ENCODE measurements at places on chromosomes 1 and 21.

DNA sequence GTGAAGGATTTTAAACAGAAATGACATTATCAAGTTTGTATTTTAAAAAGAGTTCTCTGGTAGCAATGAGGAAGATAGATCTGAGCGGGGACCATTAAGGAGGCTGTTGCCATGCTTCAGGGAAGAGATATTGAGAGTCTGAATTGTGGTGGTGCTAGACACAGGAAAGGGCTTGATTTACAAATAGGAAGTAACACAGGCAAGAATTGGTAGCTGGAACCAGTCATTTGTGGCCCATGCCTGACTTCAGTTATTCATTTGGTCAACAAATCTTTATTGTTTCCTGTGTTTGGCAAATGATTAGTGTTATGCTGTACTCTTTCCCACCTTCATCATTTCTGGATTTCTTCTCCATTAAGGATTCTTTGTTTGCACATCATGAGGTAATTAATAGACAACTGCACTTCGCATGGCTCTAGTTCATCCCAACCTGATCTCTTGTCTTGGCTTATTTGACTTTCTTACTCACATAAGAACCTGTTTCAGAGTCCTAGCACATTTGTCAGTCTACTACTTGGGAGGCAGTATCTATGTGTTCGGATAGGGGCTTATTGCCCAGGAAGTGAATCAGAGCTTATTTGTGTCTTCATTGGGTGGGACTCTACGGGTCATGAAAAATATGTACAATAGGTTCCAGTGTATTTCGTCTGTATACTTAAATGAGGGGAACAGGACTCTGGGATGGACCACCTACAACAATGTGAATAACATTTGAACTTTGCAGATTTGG lies 32.3 kb downstream of the EEIG2 start:
- no peak for DNase-seq

GRCh38 chr1:187490266-187490665 lies 661.5 kb downstream of the PLA2G4A start:
- no peak for DNase-seq

DNA sequence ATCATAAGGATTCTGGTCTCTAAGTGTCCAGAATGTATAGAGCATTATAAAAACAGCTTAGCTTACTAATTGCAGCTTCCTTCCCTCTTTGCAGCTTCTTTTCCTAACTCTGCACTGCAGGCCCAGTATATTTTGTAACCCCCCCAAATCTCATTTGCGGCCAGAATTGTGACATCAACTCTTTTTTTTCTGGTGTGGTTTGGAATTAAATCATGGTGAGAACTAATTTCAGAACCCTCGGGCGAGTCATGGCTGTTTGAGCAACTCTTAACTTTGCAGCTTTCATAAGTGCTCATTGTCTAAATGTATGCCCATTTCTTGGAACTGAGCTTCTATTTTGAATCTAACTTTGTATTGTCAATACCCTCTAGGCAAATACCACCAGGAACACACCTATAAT lies 187.4 kb downstream of the CYYR1 start:
- no peak for DNase-seq

DNA sequence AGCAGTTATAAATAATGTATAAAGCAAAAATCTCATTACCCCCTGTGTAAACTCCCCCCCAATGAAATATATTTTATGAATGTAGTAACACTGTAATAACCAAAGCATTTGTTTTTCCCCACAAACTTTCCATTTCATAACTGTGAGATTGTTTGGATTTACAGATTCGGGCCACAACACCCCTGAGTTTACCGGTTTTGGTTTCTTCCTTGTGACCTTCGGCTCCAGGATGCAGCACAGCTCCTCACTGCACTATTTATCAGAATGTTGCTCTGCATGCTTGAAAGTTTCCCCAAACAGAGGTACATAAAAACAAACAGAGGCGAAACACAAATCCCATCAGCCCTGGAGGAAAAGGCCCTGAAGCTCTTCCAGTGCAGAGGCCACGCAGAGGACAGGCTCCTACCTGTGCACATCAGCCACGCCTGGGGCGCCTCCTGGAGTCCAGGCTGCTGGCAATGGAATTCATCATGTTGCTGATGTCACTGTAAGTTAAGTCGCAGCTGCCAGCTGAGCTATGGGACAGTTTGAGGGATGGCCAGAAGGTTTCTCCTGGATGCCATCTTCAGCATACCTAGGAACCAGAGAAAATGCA lies 122.0 kb downstream of the LMO4 start:
- peak; percentile 15 for DNase-seq

- DNase-seq: no peak
These were observed 3.0 kb downstream of the CRCT1 start for GRCh38 chr1:152517237-152517811.

GRCh38 chr1:155083865-155084721 lies 5.5 kb downstream of the EFNA3 start:
- no peak for DNase-seq

- DNase-seq: no peak
These were observed 44.5 kb downstream of the CBS start for GRCh38 chr21:43031121-43031619.

- no peak for DNase-seq
These were observed 180.8 kb upstream of the CACYBP start for GRCh38 chr1:174818951-174819350.

DNA sequence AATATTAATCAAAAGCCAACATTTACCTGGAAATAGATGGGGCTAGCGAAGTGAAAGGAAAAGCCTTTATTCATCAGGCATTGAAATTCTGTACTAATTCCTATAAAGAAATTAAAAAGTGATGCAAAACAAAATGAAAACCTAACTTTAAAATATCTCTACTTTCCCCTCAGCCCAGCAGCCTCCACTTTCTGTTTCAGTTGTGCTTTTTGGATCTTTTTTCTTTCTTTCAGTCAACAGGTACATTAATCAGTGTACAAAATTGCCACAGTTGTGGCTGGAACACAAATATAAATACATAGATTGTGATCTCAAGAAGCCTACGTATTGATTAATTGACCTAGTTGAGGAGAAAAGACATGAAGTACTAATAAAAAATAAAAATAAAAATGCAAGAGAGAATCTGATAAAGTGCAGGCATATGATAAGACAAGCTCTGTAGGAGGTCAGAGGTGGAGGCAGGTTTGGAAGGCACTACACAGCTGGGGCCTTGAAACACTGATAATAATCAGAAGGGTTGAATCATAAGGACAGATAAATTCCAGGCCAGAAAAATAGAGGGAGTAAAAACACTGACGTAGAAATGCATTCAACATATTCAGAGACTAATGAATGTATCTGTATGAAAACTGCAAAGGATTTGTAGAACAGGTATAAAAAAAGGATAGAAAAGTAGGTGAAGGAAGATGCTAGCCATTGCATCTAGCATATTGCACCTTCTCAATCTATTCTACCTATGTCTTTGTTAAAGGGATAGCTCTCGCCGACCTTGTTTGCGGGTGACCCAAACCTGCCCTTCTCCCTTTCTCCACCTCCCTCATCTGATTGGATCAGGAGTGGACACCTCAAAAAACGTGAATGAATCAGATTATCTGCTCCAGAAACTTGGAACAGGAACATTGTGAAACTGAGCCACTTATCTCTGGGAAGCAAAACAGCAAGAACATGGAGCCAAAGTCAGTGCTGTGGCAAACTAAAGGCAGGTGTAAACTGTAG lies 607.8 kb upstream of the ADGRL2 start:
- no peak for DNase-seq

DNA sequence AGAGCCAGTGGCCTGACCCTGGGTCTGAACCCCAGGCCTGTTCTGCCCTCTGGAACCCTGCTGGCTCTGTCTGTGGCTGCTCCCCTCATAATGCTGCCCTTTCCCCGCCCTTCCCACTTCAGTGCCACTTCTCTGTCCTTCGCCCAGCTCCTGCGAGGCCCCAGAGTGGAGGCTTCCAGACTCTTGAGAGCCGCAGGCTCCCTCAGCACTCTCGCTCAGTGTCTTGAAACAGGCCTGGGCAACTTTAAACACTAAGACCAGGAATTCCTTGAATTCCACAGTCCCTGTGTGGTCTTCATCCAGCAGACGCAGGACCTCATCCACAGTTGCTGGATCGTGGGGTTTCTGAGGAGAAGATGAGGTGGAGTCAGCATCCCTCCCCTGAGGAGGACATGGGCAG lies 3.5 kb downstream of the CRNN start:
- no peak for DNase-seq

GRCh38 chr1:33111965-33112364 lies 31.0 kb downstream of the AZIN2 start:
- DNase-seq: no peak

- no peak for DNase-seq
These were observed 11.0 kb downstream of the RAP1A start for GRCh38 chr1:111630567-111630966.

DNA sequence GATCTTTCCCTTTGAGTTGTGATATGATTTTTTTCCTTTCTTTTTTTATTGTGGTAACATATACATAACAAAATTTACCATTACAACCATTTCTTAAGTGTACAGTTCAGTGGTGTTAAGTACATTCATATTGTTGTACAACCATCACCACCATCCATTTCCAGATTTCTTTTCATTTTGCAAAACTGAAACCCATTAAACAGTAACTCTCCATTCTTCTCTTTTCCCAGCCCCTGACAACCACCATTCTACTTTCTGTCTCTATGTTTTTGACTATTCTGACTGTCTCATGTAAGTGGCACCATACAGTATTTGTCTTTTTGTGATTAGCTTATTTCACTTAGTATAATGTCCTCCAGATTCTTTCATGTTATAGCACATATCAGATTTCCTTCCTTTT lies 30.3 kb downstream of the CEP350 start:
- DNase-seq: no peak

DNA sequence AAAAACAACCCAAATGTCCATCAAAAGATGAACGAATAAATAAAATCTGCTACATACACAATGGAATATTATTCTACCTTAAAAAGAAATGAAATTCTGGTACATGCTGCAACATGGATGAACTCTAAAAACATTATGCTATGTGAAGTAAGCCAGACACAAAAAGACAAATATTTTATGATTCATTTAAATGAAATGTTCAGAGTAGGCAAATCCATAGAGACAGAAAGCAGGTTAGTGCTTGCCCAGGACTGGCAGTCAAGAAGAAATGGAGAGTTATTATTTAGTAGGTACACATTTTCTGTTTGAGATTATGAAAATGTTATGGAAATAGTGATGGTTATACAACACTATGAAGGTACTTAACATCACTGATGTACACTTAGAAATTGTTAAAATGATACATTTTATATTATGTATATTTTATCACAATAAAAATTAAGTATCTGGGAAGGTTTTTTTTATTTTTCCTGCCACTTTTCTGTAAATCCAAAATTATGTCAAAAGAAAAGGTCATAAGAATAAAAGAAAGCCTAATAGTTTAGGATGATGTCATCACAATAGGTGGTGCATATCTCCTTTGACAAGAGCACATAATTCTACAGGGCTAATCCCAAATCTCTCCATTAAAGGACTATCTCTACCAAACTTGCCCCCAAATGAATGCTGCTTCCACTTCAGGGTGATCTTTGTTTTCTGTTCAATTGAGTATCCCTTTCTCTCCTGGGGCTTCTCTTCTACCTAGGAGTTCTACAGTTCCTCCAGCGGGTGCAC lies 40.2 kb upstream of the FCER1A start:
- DNase-seq: no peak

DNA sequence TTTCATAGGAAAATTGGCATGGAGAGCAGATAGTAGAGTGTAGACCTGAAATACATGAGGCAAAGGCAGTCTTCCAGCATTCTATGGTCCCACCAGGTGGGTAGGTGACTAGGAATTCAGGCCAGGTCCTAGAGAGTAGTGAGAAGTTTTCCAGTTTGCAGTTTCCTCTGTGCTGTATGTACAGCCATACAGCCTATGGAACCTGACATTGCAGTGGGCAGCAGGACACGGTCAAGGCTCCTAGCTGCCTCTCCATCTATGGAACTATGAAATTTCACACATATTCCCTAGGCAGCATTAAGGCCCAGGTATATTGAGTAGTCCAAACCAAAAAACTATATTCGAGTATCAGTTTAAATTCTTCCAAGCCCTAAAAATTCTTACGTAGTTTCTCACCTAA lies 16.3 kb downstream of the POGK start:
- DNase-seq: no peak

GRCh38 chr1:113940365-113941244 lies 11.5 kb downstream of the HIPK1 start:
- DNase-seq: no peak

All from activated T-cell treated with anti-CD3 and anti-CD28 coated beads for 1 hour (primary cell).